ENCODE measurements at places on chromosomes 2 and 18.

- DNase-seq = peak; percentile 36
These were observed 41.3 kb downstream of the PSMG2 start for GRCh38 chr18:12744103-12744502.

DNA sequence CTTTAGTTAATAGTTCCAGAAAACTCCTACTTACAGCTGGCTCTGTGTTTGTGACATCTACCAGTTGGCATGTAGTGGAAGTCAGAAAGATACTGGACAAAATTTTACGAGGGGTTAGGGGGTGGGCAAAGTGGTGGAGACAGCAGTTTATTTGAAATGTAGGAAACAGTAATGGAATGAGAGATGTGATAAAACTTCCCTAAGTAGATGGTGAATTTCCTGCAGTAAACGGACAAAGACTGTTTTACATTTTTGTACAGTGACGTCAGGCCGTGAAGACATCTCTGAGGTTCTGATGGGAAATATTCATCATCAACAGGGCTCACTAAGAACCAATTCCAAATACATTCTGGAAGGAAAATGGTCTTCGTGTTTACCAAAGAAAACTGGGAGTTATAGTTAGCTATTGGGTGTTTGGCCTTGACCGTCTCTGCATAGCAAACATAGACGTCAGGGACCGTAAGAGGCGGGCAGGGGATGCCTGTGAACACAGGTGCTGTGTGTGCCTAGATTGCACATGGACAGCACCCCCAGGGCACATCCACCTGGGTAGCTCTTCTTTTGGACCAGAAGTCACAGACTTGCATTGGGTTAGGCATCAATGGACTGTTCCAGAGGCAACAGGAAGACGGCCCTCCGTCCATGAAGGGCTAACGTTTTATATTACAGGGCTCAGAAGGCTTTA, 131.5 kb downstream of the ZNF516 start:
- no peak for DNase-seq

DNA sequence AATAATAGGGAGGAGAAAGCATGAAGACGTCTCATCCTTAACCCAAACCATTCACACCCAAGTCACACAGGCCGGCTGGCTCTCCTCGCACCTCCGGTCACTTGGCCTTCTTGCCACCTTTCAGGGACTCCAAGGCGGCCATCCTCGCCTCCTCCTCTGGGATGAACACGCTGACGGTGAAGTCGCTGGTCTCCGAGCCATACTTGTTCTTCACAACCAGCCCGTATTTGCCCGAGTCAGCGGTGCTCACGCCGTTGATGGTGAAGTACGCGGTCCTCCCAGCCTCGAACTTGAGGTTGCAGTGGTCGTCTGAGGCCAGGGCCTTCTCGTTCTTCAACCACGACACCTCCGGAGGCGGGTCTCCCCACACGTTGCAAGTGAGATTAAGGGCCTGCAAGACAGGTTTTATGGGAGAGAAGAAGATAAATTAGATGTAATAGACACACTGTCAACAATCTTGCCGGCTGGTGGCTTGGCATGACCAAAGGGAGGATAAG, 54.3 kb upstream of the LPIN2 start:
- DNase-seq = no peak

GRCh38 chr2:74583504-74583903, 29.0 kb downstream of the DOK1 start:
- DNase-seq = no peak

DNA sequence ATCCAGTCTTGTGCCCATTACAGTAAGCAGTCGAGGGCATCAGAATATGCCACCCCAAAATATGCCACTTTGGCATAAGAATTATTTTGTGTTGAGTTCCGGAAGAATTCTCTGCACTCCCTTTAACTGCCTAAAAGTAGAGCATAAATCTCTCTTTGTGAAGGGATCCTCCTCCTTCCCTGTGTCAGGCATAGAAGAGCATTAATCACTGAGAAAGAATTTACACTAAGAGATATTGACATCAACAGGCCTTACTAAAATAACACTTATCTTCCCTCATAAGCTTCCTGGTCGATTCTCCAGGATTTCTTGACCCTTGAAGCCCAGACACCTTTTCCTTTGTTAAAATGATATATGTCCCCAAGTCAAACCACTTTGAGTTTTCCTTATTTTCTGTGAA, 27.6 kb upstream of the KYNU start:
- DNase-seq = no peak

- DNase-seq = no peak
These were observed 5.8 kb upstream of the CCDC88A start for GRCh38 chr2:55425431-55425831.

- peak; percentile 6 for DNase-seq
These were observed 40.6 kb upstream of the EPAS1 start for GRCh38 chr2:46256563-46257142.

DNA sequence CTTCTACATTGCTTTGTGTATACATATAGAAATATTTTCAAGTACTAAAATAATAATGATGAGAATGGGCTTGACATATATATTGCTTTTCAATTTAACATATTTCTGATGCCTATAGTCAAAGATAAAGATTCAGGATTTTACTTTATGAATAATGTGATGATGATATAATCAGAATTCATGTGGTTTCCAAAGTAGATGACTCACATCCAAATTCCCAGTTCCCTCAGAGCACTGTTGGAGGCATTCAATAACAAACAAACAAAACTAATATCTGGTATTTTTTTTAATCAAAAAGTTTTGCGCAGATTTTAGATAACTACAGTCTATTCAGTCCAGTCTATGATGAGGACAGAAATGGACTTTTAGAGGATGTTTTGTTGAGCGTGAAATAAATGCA, 2094.5 kb upstream of the CELF4 start:
- DNase-seq = no peak

DNA sequence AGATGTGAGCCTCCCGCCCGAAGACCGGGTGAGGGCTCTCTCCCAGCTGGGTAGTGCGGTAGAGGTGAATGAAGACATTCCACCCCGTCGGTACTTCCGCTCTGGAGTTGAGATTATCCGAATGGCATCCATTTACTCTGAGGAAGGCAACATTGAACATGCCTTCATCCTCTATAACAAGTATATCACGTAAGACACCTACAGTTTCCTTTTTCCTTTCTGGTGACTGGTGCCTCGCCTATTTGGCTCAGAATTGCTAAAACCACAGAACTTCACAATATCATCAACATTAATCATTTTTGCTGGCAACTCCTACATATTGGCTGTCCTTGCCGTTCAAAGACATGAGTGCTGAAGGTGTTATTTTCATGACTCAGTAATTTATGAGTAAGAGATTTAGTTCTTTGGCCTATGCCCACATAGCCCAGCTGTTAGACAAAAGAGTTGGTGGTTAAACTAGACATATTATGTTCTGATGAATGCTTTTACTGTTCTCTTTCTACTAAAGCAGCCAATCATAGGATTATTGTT, 2.2 kb downstream of the STAMBP start:
- no peak for DNase-seq

- DNase-seq = no peak
These were observed 63.3 kb downstream of the EDAR start for GRCh38 chr2:108925735-108926134.

DNA sequence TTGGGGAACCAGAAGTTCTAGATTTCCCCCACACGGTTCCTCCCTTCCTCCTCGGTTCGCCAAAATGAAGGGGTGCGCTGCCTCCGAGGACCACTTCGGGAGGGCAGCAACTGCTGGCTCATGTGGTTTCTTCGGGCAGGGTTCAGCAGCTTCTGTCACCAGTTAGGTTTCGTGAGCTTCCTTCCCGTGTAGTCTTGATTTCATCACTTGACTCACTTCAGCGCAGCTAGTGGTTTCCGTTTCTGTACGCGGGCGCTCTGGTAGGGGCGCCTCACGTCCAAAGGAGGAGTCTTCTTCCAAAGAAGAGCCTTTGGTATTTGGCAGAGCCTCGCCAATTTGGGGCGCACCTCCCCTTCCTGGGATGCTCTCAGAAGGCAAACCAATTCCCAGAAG, 485 bp upstream of the GALNT3 start:
- DNase-seq = peak; percentile 48

GRCh38 chr2:127410871-127411652, 7.2 kb upstream of the PROC start:
- DNase-seq = peak; percentile 6

GRCh38 chr18:70931942-70932814, 643.3 kb downstream of the SOCS6 start:
- DNase-seq = no peak

DNA sequence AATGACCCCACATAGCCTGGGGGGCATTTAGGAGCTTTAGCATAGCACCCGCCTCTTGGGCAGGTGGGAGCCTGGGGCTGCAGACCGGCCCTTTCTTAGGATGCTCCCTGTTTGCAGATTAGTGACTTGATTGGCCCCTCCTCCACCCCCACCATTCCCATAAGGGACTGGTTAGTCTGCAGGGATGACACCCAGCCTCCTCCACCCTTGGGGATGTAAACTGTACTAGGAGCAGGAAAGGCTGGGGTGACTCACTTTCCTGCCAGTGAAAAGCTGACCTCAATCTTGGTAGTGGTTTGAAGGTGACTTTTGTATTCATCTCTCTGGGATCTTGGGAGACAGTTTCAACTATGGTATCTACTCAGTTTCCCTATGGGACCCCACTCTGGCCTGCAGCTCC, 24.2 kb downstream of the CTIF start:
- no peak for DNase-seq

- DNase-seq = no peak
These were observed 61.9 kb upstream of the RIOK3 start for GRCh38 chr18:23391156-23391555.

DNA sequence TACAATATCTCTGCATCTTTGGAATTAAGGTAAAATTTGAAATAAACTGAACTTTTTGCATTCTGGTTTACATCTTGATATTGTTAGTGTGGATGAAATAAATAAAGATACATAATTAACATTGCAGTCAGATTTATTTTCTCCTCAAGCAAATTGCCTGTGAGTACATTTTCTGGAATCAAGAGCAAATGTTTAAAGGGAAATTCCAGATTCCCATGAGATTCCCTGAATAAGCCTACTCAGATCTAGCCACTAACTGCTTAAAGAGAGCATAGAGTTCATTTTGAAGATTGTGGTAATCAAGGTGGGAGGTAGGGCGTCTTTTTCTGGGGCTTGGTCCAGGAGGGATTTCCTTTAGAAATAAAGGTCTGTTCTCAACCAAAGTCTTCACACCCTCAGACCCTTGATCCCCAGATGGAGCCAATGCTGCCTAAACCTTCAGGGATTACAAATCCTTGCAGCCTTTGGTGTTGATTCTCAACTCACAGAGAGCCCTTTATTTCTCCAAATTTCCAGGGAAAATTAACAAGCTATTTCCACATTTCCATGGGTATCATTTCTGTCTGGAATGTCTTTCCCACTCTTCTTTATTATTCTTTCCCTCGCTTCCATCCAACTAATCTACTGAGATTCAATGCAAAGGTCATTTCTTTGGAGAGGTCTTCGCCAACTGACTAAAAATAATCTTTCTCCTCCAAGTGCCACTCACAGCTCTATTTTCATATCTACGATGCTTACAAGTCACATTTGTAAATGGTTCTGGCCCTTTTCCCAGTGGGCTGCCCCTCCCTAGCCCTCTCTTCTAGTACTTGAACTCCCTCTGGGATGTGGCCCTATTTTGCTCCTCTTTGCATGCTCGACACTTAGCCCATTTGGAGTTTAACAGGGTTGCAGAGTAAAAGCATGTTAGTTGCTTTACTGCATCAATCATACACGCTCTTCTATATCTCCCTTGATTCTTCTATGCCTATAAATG, 79.8 kb upstream of the SPATS2L start:
- no peak for DNase-seq

- no peak for DNase-seq
These were observed 33.9 kb upstream of the INHBB start for GRCh38 chr2:120312076-120312475.

GRCh38 chr2:184507254-184507653, 91.1 kb upstream of the ZNF804A start:
- no peak for DNase-seq

GRCh38 chr18:34543945-34544344, 166.2 kb upstream of the DTNA start:
- DNase-seq = no peak

DNA sequence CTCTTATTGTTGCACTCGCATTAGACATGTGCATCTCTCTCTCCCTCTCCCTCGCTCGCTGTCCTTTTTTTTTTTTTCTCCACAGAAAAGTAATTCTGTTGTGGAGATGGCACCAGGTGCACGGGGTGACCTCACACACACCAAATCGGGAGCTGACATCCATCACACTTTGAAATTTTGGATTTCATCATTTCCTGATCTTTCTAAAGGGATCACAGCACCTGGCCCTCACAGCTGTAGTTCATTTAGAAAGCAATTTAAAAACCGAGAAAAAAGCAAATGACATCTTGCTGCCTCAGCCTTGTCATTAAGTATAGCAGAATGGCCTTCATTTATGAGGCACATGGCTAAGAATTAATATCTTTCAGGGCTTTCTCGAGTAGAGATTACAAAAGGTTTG, 717.2 kb downstream of the RNF144A start:
- no peak for DNase-seq

GRCh38 chr2:98924910-98925309, 11.1 kb downstream of the CRACDL start:
- DNase-seq = no peak

DNA sequence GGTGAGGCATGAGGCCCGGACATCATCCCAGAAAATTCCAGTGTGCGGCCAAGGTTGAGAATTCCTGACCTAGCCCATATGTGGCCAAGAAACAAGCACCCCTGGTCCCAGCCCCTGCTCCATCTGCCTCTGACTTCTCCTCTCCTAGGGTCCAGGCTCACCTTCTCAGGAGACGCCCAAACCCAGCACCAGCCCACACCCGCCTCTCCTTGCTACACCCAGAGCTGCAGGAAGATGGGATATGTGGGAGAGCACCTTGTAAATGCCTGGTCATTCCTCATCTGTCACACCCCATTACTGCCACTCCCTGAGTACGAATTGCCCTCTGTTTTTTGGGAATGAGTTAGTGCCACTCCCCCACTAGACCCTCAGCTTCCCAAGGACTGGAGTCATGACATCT, 7.3 kb upstream of the ATP6V1B1 start:
- no peak for DNase-seq

DNA sequence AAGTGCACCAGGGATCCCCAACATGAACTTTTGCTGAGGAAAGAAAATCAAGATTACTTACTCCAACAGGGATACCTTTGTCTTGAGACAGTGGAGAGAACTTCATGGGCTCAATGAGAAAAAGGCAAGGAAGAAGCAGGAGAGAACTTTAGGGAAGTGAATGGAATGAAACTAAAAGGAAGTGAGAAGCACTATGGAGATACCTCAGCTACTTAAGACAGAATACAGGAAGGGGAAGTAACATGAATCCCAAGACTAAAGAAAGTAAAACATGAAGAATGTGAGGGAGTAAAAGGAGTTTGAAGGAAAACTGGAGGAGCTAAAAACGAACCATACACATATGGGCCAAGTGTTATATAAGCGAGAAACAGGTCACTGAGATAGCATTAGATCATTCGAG, 32.4 kb upstream of the ACTR3 start:
- no peak for DNase-seq

- DNase-seq = no peak
These were observed 750.2 kb upstream of the FANCL start for GRCh38 chr2:58991357-58991756.

Data from NCI-H2029 treated with DMSO at 0.1 percent for 48 hours (cell line).